Cardiac septum (tissue), 1 donor: ENCODE measurements at places on chromosomes 7 and 10.

- DNase-seq: no peak
These were observed 730 bp downstream of the LARP4B start for GRCh38 chr10:930625-931325.

- no peak for DNase-seq
These were observed 80.2 kb downstream of the RBM20 start for GRCh38 chr10:110724116-110724921.

GRCh38 chr10:6385665-6386064 is 182.9 kb downstream of the PFKFB3 start:
- no peak for DNase-seq

GRCh38 chr10:22086730-22087401 is 83.3 kb upstream of the DNAJC1 start:
- DNase-seq: peak; percentile 82

DNA sequence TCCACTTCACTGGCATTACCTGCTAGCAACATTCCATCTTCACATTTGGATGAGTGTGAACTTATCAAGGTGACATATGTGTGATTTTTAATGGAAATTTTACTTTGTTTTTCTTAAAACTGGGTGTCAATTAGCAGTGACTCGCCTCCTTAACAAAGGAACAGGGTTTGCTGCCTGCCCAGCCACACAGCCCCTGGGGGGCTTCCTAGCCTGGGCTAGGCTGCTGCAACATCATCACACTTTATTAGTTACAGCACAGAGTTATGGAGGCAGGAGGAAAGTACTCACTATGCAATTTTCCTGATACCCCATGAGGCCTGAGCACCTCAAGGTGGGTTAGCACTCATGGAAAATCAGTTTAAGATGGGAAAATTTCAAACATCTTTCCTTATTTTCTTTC is 861.3 kb downstream of the NRG3 start:
- DNase-seq: no peak

DNA sequence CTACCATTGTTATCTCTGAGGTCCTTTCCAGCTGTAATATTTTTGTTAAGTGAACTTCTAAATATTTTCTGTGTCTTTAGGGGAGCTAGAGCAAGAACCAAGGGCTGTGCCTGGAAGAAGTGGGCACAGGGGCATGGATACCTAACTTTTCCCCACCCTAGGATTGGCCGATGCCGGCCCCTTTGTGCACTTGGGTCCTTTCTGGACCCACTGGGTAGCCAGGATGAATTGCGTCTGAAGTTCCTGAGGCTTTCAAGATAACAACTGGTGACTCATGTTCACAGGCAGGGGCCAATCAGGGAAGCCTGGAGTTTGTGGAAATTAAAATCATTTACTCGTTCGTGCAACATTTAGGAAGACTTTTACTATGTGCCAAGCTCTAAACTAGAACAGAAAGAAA is 758 bp downstream of the DPCD start:
- no peak for DNase-seq

DNA sequence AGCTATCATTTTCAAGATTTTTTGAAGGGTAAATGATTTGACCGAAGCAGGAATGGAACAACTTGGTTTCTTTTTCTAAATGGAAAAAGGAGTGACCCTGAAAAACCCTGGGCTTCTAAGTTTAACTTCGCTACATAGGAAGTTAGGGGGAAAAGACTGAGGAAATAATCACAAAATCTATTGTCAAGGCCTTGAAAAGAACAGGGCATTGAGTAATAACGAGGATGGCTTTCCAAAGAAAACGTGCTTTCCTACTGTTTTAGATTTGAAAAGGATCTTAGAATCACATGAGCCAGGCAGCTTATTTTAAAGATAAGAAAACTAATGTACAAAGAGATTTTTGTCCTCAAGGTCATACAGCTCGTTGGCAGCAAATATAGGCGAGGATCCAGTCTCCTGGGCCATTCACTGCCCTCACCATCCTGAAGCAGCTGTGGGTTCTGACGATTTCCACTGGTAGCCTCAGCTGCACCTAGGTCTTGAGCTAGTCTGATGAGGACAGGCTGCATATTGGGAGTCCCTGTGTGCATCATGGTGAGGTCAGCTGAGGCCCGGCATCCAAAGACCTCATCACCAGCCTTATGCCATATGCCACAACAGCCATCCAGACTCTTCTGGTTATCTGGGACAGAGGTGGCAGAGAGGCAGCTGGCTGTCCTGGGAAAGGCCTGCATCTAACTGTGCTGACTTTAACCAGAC is 384.7 kb upstream of the NRP1 start:
- no peak for DNase-seq

DNA sequence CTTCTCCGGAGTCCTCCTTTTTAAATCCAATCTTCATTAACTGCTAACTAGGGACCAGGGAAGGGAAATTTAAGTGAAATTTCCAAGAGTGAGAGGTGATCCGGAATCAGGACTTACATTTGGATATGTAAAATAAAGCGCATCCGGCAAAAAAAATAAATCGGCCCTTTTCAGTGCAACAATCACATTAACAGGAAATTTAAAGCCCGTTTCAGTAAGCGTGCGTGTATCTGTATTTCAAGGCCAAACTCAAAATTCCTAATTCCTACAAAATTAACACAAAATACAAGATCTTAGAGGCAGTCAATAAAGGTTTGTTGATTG is 771 bp downstream of the DNAJC9 start:
- no peak for DNase-seq

- DNase-seq: no peak
These were observed 22.4 kb downstream of the USP6NL start for GRCh38 chr10:11588873-11589574.

GRCh38 chr7:150734254-150734653 is 3.0 kb upstream of the GIMAP5 start:
- DNase-seq: no peak

GRCh38 chr7:135274495-135275268 is 41.0 kb downstream of the STRA8 start:
- DNase-seq: peak; percentile 73

GRCh38 chr7:146053492-146053891 is 63.1 kb upstream of the CNTNAP2 start:
- DNase-seq: no peak

DNA sequence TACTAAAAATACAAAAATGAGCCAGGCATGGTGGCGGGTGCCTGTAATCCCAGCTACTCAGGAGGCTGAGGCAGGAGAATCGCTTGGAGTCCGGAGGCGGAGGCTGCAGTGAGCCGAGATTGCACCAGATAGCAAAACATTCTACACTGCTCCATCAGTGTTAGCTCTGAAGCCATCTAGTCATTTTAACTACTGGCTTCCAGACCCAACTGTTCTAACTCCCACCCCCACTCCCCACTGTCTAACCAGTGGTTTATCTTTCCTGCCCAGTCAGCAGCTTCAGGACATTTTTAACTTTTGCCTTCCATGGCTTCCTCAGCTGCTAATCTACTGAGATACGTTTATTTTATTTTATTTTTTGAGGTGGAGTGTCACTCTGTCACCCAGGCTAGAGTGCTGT is 6.2 kb upstream of the FRAT1 start:
- DNase-seq: no peak

DNA sequence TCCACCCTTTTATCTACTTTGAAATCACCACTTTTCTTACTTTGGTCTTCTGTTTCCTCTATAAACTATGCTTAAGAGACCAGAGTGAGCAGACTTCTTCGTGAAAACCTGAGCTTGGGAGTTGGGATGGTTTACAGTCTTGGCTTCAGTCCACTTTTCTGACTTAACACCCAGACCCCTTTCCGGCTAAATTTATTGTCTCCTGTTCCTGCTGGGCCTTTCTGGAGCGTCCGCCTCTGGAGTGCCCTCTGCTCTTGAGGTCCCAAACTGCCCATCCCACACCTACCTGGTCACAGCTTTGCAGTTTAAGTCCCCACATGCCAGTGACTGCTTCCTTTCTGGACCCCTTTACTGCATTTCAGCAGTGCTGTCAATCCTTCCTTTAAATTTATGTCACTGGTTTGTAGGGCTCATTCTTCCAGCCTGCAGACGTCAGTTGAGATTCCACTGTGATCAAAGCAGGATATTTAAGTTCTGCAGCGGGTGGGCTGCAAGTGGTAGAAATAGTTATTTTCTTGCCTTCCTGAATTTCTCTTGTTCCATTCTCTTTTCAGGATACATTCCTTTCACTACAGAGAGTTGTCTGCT is 80.3 kb downstream of the KAT6B start:
- DNase-seq: no peak
